ENCODE measurements at places on chromosomes 5 and 9. TPM values are rescaled to one million over a fixed set of nuclear protein-coding genes. Genes with fewer than 3 reads are reported as not detected.
A peak's percentile ranks its signal among the peaks of the same experiment; 100 is the strongest.

Gene DDX4
- total RNA-seq = not detected

- H3K4me3 ChIP-seq = no peak overlapping the region
- H3K36me3 ChIP-seq = no peaks in the 10 kb centered on the region
- H3K27ac ChIP-seq = peak overlapping the region; percentile 72
- DNase-seq = no peak
- H3K27me3 ChIP-seq = no peaks in the 10 kb centered on the region
These were observed 161.9 kb downstream of the MAPKAP1 start for GRCh38 chr9:125544988-125545651.

DNA sequence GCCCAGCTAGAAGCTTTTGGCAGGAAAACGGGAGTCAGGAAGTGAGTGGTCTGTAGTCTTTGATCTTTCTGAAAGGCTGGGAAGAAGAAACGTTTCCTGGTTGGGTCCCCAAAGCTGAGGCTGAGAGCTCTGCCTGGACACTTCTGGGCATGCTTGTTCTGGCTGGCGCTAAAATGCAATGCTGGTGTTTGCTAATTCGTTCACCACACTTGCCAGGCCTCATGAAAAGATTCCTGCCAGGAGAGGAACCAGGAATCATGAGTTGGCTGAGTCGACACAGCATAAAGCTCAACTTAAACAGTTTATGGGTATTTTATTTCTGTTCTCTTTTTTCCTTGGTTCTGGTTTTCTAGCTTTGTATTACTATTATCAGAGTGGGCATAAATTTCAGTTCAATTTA, 10.7 kb upstream of the PTGR1 start:
- no peak overlapping the region for H3K4me3 ChIP-seq
- no peaks in the 10 kb centered on the region for H3K4me1 ChIP-seq
- H3K27me3 ChIP-seq = no peaks in the 10 kb centered on the region
- no peaks in the 10 kb centered on the region for H3K36me3 ChIP-seq
- H3K27ac ChIP-seq = no peak overlapping the region

GRCh38 chr9:129068990-129069861, 11.7 kb upstream of the DOLPP1 start:
- H3K4me3 ChIP-seq = no peak overlapping the region
- no peaks in the 10 kb centered on the region for H3K27me3 ChIP-seq

GRCh38 chr9:95070549-95071021, 246.9 kb downstream of the FANCC start:
- H3K36me3 ChIP-seq = no peaks in the 10 kb centered on the region
- H3K27me3 ChIP-seq = no peaks in the 10 kb centered on the region
- no peak overlapping the region for H3K4me3 ChIP-seq
- H3K4me1 ChIP-seq = peaks cover 100% of the 10 kb centered on the region
- peak; percentile 76 for DNase-seq
- peak overlapping the region; percentile 20 for H3K27ac ChIP-seq

- peaks cover 97% of the 10 kb centered on the region for H3K36me3 ChIP-seq
- no peak overlapping the region for H3K27ac ChIP-seq
- DNase-seq = no peak
- no peaks in the 10 kb centered on the region for H3K27me3 ChIP-seq
- no peak overlapping the region for H3K4me3 ChIP-seq
These were observed 38.3 kb downstream of the LRSAM1 start for GRCh38 chr9:127489471-127490115.

- no peak overlapping the region for H3K4me3 ChIP-seq
- no peak overlapping the region for H3K27ac ChIP-seq
- DNase-seq = no peak
- no peaks in the 10 kb centered on the region for H3K4me1 ChIP-seq
- H3K36me3 ChIP-seq = no peaks in the 10 kb centered on the region
These were observed 461.4 kb downstream of the SPATA31D1 start for GRCh38 chr9:82449986-82450385.

Gene SOHLH1
- not detected for total RNA-seq

Gene ICE1
- total RNA-seq = 30.0 TPM

GRCh38 chr5:121108725-121109124, 644.6 kb downstream of the PRR16 start:
- no peaks in the 10 kb centered on the region for H3K27me3 ChIP-seq
- no peaks in the 10 kb centered on the region for H3K36me3 ChIP-seq

Gene TSSK1B
- not detected for total RNA-seq

- no peak overlapping the region for H3K4me3 ChIP-seq
- no peak for DNase-seq
- H3K4me1 ChIP-seq = no peaks in the 10 kb centered on the region
- H3K27me3 ChIP-seq = no peaks in the 10 kb centered on the region
These were observed 51.5 kb upstream of the MELK start for GRCh38 chr9:36521148-36521547.

DNA sequence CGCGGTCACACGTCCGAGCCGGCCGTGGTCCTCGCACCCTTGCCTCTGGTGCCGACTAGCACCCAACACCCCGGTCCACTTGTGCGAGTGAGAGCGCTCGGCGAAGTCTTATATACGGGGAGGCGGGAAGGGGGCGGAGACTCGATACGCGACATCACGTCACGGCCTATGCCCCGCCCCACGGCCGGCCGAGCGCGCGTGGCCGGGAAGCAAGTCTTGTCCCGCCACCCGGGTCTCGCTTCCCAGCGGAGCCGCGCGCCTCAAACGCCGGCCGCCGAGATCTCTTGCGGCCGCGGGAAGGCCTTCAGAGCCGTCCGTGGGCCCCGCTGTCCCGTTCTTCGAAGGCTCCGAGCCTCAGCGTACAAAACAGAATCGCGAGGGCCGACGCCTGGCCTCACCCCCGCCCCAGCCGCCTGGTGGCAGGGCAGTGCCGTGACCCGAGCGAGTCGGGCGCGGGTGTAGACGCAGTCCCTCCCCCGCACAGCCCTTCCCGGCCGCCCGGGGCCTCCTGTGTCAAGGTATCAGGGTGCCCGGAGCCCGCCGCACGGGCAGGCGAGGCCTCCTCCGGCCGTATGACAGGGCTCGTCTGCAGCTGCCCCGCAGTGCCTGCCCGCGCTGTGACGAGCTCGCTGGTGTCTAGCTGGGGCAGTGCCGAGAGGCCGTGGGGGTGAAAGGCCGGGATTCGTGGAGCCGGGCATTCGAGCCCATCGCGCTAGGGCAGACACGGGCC, at the start of gene PLK2:
Gene PLK2 (minus strand): TSS at position 85 of the 730 bp plus-strand sequence. CDS start 127 bp downstream, outside the sequence.
- peak; percentile 97 for DNase-seq
- peaks cover 4% of the 10 kb centered on the region for H3K4me1 ChIP-seq
- H3K36me3 ChIP-seq = no peaks in the 10 kb centered on the region
- peak within 1 kb of the TSS; percentile 92 for H3K27ac ChIP-seq
- no peaks in the 10 kb centered on the region for H3K27me3 ChIP-seq

GRCh38 chr5:105544300-105544699, 1981.7 kb upstream of the NUDT12 start:
- no peak overlapping the region for H3K4me3 ChIP-seq
- no peak for DNase-seq
- H3K4me1 ChIP-seq = peaks cover 20% of the 10 kb centered on the region
- H3K36me3 ChIP-seq = no peaks in the 10 kb centered on the region
- H3K27ac ChIP-seq = no peak overlapping the region
- H3K27me3 ChIP-seq = no peaks in the 10 kb centered on the region

DNA sequence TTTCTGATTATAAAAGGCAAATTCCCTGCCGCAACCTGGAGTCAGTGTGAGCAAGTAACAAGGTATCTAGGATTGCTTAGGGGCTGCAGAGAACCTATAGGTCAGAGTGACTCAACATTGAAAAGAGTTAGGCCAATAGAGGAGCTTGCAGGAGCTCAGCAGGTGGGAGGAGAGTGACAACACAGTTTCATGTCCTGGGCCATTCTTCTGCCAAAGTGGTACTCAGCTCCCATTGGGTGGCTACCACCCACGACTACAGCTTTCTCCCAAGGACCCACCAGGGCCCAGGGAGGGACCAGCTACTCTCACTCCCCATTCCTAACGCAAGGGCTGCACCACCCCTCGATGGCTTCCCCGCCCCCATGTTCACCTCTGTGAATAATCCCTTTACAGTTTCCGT, 86.7 kb upstream of the SPATA31C2 start:
- H3K27ac ChIP-seq = no peak overlapping the region
- H3K4me3 ChIP-seq = no peak overlapping the region
- no peak for DNase-seq
- no peaks in the 10 kb centered on the region for H3K27me3 ChIP-seq

Gene AK8
- 1.2 TPM for total RNA-seq

DNA sequence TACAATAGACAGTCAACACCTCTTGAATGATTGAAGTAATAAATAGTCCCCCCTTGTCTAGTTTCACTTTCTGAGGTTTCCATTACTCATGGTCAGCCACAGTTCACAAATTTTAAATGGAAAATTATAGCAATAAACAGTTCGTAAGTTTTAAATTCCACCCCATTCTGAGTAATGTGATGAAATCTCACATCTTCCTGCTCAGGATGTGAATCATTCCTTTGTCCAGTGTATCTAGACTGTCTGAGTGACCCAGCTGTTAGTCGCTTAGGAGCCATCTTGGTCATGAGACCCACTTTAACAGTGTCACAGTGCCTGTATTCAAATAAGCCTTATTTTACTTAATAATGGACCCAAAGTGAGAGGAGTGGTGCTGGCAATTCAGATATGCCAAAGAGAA, 311.6 kb upstream of the PRR16 start:
- H3K27me3 ChIP-seq = no peaks in the 10 kb centered on the region
- H3K36me3 ChIP-seq = no peaks in the 10 kb centered on the region
- no peak overlapping the region for H3K4me3 ChIP-seq
- no peak overlapping the region for H3K27ac ChIP-seq

DNA sequence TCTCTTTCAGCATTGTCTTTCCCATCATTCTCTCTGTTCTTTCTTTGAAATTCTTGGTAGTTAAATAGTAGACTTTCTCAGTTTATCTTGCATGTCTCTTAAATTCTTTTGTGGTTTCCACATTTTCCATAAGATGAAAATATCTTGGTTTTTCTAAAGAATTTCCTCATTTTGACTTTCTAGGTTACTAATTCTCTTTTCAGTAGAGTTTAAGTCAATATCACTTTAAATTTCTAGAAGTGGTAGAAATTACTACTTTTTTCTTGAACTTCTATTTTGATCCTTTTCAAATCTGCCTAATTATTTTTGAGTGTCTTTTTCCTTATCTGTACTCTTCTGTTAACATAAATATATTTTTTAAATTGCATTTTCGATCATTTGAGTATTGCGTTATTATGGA, 23.6 kb upstream of the LRRTM2 start:
- H3K27ac ChIP-seq = no peak overlapping the region
- H3K36me3 ChIP-seq = no peaks in the 10 kb centered on the region
- H3K27me3 ChIP-seq = no peaks in the 10 kb centered on the region
- no peak overlapping the region for H3K4me3 ChIP-seq
- no peak for DNase-seq

Gene RANBP3L
- 3.5 TPM for total RNA-seq

DNA sequence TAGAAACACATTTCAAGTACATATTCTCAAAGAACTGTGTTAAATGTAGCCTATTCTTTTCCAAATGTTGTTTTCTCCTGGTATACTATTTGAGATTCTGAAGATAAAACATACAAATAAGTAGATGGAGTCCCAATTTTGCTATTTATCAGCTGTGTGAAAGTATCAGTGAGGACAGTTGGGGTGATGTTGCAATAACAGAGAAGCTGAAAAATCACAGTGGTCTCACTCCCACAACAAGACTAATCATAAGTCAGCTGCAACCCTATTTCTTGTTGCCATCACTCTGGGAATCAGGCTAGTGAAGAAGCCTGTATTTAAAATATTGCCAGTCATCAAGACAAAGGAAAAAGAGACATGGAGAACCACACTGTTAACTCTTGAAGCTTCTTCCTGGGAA, 25.9 kb upstream of the LURAP1L start:
- DNase-seq = no peak
- H3K27me3 ChIP-seq = no peaks in the 10 kb centered on the region
- no peak overlapping the region for H3K4me3 ChIP-seq
- no peaks in the 10 kb centered on the region for H3K36me3 ChIP-seq

All from sigmoid colon (tissue), 7 donors.